Cortex of kidney (tissue), 1 donor: ENCODE measurements at places on chromosomes 1 and 21.

GRCh38 chr1:175033953-175034352, 10.7 kb upstream of the MRPS14 start:
- no peak for DNase-seq

GRCh38 chr1:90262286-90262685, 267.4 kb downstream of the ZNF326 start:
- DNase-seq: no peak

- DNase-seq: no peak
Measured at GRCh38 chr1:54565113-54565501, 17.1 kb downstream of the ACOT11 start.

DNA sequence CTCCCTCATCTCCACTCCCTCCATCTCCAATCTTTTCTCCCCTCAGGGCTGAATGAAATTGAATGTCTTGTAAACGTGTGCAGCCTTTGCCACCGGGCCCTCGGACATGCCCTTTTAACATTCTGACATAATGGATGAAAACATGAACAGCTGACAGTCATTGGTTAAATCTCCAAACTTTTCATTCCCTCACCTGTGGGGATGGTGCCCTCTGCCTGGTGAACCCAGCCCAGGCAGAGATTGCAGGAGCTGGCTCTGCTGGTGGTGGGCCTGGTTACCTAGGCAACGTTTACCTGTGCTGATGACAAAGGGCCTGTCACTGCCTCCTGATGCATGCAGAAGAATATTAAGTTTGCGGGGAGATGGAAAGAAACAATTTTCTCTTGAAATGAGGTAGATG, 21.3 kb downstream of the ST6GALNAC3 start:
- DNase-seq: no peak

DNA sequence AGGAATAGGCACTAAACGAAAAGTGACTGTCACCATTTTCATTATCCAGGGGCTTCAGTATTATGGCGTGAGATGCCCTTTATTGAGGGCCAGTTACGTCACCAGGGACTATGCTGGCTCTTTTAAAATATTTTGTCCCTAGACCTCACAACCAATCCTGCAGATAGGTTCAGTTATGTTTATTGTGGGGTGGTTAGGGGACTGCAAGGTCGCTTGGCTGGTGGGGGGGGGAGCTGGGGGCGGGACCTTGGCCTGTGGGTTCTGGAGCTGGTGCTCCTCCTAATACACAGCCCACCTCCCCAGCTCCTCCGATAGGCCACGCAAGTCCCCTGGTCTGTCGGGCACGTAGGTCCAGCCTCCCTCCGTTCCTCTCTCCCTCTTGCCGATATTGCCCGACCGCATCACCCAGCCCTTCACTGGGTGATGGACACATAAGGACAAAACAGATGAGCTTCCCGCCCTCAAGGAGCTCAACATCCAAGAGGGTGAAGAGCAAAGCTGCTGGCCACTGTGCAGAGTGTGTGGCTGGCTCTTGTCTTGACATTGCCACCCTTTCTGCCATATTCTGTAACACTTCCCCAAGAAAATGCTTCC, 271.8 kb downstream of the MATN1 start:
- no peak for DNase-seq

DNA sequence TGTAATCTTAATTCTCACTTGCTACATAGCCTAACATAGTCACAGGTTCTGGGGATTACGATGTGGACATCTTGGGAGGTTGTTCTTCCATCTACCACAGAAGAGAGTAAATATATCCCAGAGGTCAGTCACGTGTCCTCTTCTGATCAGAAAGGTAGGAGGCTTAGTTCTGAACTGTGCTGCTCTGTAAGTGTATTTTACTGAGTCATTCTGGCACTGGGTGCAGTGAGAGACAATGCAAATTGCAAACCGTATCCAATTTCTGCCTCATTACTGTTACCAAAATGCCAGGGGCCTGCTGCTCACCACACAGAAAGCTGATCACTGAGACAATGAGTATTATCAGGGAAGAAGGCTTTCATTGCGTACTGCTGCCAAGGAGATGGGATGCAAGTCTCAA, 104.0 kb downstream of the GABPA start:
- no peak for DNase-seq

DNA sequence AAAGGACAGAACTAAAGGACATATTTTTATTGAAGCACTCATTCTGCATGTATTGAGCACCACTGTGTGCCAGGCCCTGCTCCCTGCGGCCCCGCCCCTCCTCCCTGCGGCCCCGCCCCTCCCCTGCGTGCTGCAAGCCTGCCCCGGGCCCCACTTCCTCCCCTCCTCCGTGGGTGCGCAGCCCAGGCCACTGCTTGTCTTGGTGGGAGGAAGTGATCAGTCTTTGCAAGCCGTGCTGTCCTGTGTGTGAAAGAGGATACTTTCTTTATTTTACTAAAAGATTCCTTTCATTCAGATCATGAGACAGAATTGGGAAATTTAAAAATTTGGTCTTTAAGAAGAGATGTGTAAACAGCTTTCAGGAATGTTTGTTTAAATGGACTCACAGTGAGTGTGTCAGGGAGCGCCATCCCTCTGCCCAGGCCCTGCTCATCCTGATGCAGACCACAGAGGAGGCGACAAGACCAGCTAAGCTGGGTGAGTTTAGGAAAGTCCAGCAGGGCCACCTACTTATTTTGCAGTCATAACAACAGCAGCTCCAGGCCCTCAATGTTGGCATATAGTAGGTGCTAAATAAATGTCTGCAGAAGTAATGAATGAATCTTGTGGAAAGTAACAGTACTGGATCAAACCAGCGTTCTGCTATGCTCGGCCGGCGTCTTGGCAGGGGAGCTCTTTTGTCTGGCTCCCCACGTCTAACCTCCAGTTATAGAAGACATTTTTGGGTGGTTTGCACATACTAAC, 88.3 kb upstream of the SELENON start:
- no peak for DNase-seq

DNA sequence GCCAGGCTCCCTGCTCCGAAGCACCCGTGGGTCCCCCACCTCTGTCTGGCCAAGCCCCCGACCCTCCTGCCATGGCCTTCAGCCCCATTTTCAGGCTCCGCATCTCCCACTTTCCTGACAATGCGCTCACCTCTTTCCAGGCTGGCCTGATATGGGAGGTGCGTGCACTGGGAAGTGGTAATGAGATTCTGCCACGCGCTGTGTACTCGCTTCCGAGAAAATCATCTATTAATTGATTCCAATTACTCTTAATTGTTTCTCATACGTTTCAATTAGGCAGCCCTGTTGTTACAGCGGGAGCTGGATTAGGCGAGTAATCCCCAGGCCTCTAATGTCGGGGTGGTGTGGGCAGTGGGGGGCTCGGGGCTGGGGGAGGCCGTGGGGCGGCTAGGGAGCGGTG, 122.4 kb upstream of the ARHGEF16 start:
- DNase-seq: no peak

- DNase-seq: no peak
Measured at GRCh38 chr1:221335161-221336101, 406.5 kb downstream of the DUSP10 start.

DNA sequence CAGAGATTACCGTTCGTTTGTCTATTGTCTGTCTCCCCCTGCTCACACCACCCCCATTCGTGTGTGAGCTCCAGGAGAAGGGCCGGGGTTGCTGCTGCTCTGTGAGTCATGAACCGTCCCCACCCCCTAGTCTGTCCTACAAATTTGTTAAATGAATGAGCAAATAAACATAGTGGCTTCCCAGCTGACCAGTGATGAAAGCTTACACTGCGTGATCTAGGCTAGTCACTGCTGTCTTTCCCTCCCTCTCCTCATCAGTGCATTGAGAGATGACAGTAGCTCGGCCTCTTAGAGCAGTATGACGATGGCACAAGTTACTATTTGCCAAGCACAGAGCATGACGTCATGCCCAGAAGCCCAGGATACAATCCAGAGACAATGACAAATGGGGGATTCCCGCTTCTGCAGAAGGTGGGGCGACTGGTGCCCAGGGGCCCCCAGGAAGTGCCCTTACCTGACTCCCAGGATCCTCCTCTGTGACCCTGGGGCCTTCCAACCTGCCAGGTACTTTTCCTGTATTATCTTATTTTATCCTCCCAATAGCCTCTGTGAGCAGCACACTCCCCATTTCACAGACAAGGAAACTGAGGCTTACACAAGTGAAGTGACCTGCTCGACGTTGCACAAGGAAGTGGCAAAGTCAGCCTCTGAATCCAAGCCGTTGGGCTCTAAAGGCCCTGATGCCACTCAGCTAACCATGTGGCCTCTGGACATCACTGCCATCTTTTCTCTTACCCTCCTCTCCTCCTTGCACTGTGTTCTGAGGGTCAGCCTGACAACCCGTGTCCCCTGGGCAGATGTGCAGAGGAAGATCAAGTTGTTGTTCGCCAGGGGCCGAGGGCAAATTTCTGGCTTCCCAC, 8.6 kb upstream of the EPHA2 start:
- no peak for DNase-seq

DNA sequence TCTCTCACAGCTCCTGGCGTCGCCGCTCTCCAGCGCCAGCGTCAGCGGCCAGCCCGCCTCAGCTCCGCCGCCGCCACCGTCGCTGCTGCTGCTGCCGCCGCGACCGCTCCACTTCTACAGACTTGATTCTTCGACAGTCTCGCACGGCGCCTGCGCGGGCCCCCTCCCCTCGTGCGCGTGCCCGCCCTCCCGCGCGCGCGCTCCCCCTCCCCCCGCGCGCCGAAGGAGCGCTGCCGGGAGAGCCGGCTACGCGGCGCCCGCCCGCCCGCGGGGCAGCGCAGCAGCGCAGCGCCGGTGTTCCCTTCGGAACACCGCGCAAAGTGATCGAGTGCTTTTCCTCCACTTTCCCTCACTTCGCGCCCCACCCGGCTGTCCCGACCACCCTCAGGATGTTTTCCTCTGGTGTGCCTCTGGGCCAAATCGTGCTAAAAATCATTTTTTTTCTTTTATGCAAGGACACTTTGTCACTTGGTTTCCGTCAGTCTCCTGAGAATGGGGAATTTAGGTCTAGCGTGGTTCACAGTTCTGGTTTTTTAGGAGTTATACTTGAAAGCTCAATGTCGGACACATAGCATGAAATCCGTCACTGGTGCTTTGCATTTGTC, at the start of gene IRF2BP2:
IRF2BP2 (minus strand) TSS at position 118 of the 605 bp plus-strand sequence. CDS start 684 bp downstream, outside the sequence.
- no peak for DNase-seq

DNA sequence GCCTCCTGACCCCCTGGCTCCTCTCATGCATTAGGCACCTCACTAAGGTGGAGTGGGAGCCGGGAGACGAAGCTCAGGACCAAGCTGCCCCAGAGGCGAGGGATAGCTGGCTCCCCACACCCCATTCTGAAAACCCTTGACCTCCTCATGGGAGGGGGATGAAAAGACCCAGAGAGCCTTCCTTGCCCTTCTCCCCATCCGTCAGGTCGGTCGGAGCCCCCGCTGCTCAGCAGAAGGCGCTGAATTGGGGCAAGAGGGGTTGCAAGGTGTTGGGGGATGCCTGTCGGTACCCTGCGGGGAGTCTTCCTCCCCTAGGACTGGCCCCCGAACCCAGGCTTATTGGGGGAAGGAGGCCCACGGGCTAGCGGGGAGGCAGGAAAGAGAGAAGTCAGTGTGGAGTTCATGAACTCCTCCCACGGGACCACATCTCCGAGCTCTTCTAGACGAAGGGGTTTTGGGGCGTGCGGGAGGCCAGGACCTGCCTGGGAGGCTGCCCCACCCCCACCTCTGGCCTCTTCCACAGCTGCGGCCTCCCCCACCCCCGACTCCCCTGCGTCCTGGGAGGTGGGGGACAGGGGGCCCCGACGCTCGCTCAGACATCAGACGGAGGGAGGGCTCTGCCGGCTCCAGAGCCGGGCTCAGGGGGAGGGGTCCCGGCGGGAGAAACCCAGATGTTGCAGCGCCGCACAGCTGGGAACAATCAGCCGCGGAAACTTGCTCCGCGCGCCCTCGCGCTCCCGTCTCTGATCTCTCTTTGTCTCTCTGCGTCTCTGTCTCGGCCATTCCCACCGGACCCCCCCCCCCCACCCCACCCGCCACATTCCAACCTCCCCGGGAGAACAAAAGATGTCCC, 719 bp downstream of the MFAP2 start:
- no peak for DNase-seq

- DNase-seq: no peak
Measured at GRCh38 chr1:116466810-116467557, 93.9 kb downstream of the ATP1A1 start.

- no peak for DNase-seq
Measured at GRCh38 chr21:41526478-41527087, 18.6 kb upstream of the TMPRSS2 start.

GRCh38 chr1:51240084-51240483, 4.0 kb downstream of the RNF11 start:
- DNase-seq: no peak

DNA sequence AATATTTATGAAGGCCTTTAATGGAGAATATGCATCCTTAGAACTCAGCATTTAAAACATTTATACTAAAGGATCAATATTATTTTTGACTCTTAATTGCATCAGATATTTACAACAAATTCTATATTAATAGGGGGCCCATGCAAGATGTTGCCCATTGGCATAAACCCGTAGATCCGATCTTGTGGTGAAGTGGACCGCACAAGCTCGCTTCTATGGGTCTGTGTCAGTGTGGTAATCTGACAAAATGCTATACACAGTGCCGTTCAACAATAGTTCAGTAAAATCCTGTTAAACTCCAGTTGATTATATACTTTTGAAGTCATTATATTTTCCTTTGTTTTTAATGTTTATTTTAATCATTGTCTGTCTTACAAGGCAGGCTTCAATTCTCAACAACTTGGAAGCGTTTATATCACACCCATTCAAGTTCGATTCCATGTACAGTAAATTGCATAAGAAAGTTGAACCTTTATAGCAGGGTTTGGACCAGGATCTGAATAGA, 809.2 kb downstream of the USP25 start:
- DNase-seq: no peak

DNA sequence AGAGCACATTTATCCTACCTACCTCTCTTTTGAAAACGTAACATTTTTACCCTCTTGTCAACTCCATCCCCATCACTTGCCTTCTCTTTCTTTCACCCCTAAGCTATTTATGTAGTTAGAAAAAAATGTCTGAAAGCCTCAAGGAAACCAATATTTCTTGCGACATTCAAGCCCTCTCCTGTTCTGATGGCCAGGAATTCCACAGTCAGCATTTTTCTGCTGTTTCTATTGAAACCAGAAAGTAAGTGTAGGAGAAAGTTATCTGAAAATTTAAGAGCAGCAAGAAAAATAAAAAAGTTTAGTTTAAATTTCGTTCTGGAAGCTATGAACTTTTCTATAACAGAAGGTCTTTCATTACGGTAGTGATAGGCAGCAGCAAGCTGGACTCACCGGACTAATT, 247.6 kb upstream of the PBX1 start:
- no peak for DNase-seq
